ENCODE measurements at places on chromosomes 6 and 20.

- no peak for DNase-seq
Measured at GRCh38 chr6:133254552-133255228, 13.5 kb downstream of the EYA4 start.

GRCh38 chr6:81875782-81876293 is 123.4 kb upstream of the TENT5A start:
- DNase-seq: no peak

- no peak for DNase-seq
Measured at GRCh38 chr20:50308513-50309279, 118.1 kb downstream of the CEBPB start.

GRCh38 chr6:164106345-164106769 is 691.8 kb downstream of the QKI start:
- DNase-seq: no peak

DNA sequence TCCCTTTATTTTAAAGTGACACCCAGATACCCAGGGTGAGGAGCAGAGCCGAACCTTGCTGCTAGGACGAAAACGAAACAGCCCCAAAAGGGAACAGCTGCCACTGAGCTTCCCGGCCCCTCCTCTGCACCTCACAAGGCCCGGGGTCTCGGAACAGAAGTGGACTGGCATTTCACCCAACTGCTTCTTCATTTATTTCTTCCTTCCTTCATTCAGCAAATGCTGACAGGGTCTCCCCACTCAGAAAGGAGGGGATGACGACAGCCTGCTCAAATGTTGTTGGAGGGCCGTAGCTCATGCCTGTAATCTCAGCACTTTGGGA is 220.3 kb downstream of the PREX1 start:
- peak; percentile 0 for DNase-seq

DNA sequence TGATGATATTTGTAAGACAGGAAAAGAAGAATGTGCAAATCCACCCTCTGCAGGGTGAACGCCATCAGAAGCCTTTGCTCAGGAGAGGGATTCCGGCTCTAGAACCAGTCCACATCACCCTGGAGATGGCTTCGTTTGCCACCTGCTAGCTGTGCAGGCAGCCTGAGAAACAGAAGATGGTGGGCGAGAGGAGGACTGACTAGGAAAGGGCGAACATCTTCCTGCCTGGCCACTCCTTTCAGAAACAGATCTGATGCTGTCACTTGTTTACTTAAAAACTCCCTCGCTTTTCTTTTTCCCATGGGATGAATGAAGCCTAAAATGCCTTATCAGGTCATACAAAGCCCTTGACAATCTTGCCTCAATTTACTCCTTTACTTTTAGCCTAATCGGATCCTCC is 1.2 kb downstream of the PTPRA start:
- no peak for DNase-seq

- no peak for DNase-seq
Measured at GRCh38 chr6:90121982-90122381, 174.7 kb downstream of the BACH2 start.

- no peak for DNase-seq
Measured at GRCh38 chr6:36850021-36850420, 10.8 kb upstream of the CPNE5 start.

DNA sequence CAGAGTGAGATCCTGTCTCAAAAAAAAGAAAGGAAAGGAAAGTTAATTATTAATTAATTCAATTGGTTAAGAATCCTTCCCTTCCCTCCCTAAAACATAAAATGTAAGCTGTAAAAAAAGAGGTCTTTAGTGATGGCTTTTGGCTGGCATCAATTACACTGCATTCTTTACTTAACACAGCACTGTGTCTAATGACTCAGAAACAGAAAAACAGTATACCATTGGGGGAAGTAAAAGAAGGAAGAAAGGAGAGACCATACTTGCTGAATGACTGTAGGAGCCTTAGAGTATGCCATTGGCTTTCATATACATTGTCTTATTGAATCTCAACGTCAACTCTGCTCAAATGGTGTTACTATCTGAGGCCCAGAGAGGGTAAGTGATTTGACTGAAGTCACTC is 18.3 kb upstream of the CITED2 start:
- DNase-seq: no peak

Measured in activated naive CD4-positive, alpha-beta T cell treated with anti-CD3 and anti-CD28 coated beads, Interleukin-2, amount 50 U/mL, for 16 hours (primary cell).